ENCODE measurements at places on chromosomes 3 and 15. TPM values are rescaled to one million over a fixed set of nuclear protein-coding genes. Genes with fewer than 3 reads are reported as not detected.

- no peak for DNase-seq
Measured at GRCh38 chr3:99846477-99847160, 29.0 kb downstream of the CMSS1 start.

DNA sequence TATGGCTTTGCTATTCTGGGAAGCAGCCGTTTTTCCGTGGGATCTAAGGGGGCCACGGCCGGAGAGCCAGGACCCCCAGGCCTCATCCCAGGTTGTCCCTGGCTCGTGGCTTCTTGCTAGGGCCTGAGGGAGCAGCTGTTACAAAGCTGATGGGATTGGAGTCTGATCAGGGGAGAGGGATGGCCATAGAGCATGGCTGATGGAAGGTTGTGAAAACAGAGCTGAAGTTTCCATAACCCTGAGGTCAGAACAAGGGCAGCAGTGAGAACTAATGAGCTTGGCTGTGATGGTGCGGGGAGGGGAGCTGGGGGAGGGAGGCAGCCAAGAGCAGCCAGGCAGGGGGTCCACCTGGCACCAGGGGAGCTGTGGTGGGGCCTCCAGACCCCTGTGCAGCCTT is 63.0 kb downstream of the LINGO1 start:
- DNase-seq: no peak

The TTLL13 gene
- total RNA-seq: 0.36 TPM

DNA sequence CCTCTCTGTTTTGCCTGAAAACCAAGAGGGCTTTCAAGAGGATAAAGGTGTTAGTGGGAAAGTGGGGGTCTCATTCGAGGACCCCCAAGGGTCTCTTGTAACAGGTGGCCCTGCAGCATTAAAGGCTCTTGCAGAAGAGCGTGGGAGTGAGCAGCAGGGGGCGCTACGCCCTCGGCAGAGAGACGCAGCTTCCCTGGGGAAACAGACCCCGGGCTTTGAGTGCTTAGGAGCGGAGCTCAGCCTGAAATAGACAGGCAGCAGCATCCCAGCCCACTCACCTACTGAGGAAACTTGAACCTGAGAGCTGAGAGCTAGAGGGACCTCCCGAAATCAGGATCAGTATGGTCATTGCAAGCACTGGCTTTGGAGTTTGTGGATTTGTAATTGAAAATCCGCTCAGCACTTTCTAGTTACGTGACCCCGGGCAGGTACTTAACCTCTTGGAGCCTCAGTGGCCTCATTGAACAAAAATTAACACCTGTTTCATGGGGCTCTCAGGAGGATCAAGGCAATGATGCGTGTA is 25.7 kb downstream of the RPLP1 start:
- peak; percentile 41 for DNase-seq

GRCh38 chr3:58411036-58411435 is 22.6 kb downstream of the PDHB start:
- no peak for DNase-seq

DNA sequence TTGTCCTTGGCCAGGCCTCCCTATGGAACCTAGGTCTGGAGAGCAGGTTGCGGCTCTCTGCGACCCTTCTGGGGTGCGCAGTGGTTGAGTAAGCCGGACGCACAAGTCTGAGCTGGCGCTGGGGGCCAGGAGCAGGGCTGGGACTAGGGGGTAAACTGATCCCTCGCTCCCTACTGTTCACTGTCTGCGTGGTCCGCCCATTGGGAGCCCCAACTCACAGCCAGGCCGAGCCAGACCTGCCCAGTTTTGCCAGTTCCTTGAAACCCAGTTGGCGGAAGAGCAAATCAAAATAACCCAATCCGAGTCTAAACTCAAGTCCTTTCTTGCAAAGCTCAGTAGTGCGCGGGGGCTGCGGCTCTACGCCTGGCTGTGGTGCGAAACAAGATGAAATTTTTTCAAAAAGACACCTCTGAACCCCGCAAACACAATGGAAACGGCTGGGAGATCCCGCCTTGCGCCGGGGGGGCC is 17.5 kb downstream of the RGMA start:
- DNase-seq: no peak

The MYL3 gene
- 1.3 TPM for total RNA-seq

GRCh38 chr15:90033448-90033847 is 32.3 kb downstream of the ZNF710 start:
- DNase-seq: no peak

DNA sequence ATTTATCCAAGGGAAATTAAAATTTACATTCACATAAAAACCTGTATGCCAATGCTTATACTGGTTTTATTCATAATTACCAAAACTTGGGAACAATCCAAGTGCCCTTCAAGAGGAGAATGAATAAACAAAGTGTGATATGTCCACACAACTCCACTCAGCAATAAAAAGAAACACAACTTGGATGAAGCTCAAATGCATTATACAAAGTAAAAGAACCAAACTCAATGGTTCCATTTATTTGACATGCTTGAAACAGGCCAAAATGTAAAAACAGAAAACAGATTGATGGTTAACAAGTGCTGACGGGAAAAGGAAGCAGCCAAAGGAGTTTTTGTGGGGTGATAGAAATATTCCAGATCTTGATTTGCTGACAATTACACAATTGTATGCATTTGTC is 23.5 kb downstream of the OCA2 start:
- no peak for DNase-seq

DNA sequence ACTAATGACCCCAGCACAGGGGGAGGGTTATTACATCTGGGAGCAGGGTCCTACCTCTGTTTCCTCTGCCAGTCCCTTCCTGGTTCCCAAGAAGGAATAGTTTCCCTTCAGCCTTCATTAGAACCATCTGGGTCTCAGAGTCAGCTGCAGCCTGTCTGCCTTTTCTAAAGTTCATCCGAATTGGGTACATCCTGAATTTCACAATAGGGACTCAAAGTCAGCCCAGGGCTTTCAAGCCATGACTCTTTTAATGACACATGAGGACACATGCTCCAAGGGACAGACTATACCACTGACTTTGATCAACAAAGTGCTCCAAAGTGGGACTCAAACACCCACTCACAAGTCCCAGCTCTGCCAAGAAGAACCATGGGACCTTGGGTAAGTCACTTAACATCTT is 12.7 kb upstream of the CRABP1 start:
- DNase-seq: no peak

DNA sequence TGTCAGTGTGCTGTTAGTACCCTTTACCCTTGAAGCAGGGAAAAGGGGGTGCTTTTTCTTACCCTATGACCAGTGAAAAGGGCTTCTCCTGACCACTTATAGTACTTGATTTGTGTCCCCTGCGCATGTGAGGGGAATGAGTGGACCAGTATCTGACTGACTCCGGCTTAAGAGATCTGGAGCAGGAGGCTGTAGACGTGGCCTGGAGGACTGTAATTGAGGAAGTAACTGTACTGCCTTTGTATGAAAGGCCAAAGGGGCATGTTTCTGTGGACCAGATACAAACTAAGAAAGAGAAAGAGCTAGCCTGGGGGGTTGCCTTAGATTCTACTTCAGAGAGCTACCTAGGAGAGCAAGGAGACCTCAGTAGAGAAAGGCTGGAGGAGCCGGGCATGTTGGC is 89.9 kb upstream of the TBL1XR1 start:
- no peak for DNase-seq

- no peak for DNase-seq
Measured at GRCh38 chr15:39435244-39435643, 145.6 kb upstream of the THBS1 start.

DNA sequence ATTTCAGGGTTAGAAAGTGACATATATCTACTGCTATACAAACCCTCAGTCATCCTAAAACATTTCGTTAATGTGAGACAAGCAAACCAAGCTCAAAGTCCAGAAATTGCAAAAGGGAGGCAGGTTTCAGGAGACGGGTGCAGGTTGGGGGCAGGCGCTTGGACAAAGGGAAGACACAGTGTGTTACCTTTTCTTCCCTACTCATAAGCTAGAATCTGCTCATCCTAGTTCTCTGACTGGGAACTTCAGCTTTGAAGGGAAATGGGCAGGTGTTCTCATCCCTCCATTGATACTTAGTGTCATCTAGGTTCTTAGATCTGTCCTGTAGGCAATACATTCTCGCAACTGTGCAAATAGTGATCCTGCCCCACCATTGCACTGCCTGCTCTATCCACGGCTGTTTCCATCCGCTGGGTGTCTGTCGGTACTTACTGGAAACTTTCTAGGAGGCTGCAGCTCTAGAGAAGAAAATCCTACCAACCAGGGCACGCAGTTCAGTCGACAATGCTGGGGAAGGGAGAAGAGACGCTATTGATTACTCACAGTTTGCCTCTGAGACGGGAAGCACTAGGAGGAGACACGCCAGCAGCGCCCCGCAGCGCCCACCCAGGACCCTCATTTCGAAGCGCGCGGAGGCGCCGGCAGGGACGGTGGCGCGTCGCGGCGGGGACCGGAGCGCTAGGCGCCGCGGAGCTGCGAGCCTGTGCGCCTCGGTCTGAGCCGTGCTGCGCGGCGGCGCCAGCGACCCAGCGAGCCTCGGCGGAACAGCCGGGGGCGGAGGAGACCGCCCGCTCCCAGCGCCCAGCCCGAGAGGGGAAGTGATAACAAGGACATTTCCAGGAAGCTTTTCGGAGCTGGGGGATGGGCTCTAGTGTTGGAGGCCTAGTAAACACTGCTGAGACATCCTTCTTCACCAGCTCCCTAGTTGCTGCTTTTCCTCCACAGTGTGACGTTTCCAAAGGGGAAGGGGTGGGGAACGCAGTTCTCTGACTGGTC is at the start of gene PROS1:
Gene PROS1, minus strand, starts transcription at position 766 of the 996 bp plus-strand sequence. Its CDS starts 147 bp downstream, at position 619.
- DNase-seq: peak; percentile 22

- no peak for DNase-seq
Measured at GRCh38 chr3:13706886-13707285, 158.0 kb downstream of the FBLN2 start.

GRCh38 chr3:149783576-149783975 is 8.8 kb downstream of the ANKUB1 start:
- no peak for DNase-seq

The ADAMTS9 gene
- 31.1 TPM for total RNA-seq

The SOX2 gene
- 59.1 TPM for total RNA-seq

The SUSD5 gene
- 1.5 TPM for total RNA-seq

The GOLGA8O gene
- total RNA-seq: not detected

The C3orf49 gene
- not detected for total RNA-seq

GRCh38 chr3:53809267-53809666 is 37.0 kb downstream of the CHDH start:
- no peak for DNase-seq

GRCh38 chr3:26369133-26369532 is 253.4 kb upstream of the LRRC3B start:
- DNase-seq: no peak

The GPR27 gene
- 15.7 TPM for total RNA-seq

GRCh38 chr3:22364851-22365250 is 613.8 kb upstream of the ZNF385D start:
- no peak for DNase-seq

GRCh38 chr3:154142608-154143007 is 21.4 kb downstream of the ARHGEF26 start:
- no peak for DNase-seq

DNA sequence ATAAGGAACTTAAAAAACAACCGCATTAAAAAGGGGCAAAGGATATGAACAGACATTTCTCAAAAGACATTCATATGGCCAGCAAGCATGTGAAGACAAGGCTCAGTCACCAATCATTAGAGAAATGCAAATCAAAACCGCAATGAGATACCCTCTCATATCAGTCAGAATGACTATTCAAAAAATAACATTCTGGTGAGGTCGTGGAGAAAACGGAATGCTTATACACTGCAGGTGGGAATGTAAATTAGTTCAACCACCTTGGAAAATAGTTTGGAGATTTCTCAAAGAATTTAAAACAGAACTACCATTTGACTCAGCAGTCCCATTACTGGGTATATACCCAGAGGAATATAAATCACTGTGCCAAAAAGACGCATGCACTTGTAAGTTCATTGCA is 496.6 kb upstream of the SGO1 start:
- no peak for DNase-seq

The SGO1 gene
- 6.8 TPM for total RNA-seq

DNA sequence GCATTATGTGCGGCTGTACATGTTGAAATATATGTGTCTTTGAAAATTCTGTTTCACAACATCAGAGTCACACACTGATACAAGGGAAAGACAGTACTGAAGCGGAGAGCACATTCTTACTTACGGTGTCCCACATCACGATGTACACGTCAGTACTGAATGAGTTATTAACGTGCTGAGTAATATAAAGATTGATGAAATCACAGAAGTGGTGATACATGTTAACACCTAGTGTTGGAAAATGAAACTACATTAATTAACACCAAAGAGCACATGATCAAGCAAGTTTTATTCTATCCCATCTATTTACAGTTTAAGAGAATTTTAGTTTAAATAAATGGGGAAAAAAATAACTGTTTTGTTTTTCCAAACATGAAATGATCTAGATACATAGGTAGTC is 15.6 kb downstream of the EOGT start:
- DNase-seq: no peak

The PRKCD gene
- 0.73 TPM for total RNA-seq

The PPARG gene
- 2.7 TPM for total RNA-seq

- no peak for DNase-seq
Measured at GRCh38 chr15:96406291-96406690, 75.8 kb downstream of the NR2F2 start.

The HGD gene
- 0.45 TPM for total RNA-seq

GRCh38 chr3:71078723-71079525 is 504.6 kb downstream of the FOXP1 start:
- DNase-seq: no peak

The CCDC33 gene
- 0.27 TPM for total RNA-seq

DNA sequence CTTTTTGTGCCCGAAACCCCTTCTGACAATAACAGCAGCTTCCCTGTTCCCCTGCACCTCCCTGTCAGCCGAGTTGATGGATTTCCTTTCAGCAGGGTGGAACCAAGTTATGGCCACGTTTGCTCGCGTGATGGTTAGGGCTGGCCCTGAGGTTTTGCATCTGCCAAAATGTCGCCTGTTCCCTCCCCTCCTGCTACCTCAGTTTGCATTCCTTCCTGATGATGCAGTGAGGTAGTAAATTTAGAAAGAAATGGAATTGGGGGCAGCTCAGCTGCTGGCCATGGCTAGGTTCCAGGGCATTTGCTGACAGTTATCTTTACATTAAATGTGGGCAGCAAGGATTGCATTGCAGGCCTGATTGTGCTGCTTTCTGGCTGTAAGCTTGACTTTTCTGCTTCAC is 13.2 kb downstream of the LIMD1 start:
- no peak for DNase-seq

DNA sequence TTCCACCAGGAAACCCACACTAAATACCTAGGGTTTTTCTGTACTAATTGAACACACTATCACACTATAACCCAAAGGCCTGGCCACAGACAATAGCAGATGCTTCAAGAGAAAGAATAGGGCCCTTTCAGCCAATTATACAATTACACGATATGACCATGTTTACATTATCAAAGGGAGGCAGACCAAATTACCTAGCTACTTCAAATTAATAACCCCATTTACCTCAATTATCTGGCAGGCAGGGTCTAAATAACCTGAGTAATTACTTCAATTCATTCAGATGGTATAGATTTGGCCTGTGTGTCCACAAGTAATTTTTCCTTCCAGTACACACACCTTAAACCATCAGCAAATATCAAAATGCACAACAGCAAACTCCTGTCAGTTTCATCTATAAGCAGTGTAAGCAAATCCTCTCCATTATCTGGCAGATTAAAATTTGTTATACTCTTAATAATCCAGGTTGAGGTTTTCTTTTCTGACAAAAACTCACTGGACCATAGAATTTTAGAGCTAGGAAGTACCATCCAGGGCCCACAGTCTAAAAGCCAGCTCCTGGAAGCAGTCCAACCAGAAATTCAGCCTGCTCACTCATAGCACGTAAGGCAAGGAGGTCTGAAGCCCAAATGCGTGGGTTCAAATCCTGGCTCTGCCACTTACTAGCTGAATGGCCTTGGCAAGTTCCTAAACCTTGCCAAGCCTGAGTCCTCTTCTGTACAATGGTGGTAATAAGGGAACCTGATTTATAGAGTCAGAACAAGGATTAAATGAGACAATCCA is 51.8 kb downstream of the RFTN1 start:
- no peak for DNase-seq

Data from cerebellum (tissue), 4 donors.